Transverse colon (tissue), 4 donors: ENCODE measurements at places on chromosomes 13 and 19. TPM values are rescaled to one million over a fixed set of nuclear protein-coding genes. Genes with fewer than 3 reads are reported as not detected.

DNA sequence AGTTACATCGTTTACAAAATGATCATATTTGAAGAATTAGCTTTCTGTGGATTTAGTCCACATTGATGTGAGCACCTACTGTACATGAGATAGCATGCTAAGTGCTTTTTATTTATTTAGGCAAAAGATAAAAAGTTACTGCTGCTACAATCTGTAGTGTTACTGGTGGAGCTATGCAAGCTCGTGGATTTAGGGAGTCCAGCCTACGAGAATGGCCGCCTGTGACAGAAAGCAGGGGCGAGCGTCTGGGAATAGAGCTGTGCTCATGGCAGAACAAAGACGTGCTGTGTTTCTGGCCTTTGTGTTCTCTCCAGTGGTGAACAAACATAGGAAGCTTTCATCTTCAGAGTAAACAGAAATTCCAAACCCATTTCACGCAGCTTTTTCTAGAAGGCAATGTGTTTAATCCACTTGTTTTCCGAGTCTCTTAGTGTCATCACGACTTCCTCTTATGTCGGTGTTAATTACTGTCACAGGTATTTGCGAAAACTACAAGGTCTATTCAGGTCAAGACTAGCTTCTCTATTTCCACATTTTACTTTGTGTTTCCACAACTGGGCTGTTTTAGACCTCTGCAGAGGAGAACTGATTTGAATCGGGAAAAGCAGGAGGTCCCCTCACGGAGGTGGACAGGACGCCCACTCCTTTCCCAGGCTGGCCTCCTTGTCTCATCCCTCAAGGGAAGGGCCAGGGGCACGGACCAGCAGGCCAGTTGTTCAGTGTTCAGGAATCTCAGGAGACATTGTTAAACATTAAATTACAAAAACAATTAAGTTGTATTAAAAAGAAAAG, 67.3 kb downstream of the ATP11A start:
- no peak overlapping the region for H3K4me3 ChIP-seq
- no peak for DNase-seq
- H3K4me1 ChIP-seq, result peaks cover 5% of the 10 kb centered on the region
- no peaks in the 10 kb centered on the region for H3K27me3 ChIP-seq
- H3K36me3 ChIP-seq, result no peaks in the 10 kb centered on the region
- no peak overlapping the region for H3K27ac ChIP-seq

- H3K4me1 ChIP-seq, result no peaks in the 10 kb centered on the region
- no peak overlapping the region for H3K4me3 ChIP-seq
- H3K36me3 ChIP-seq, result no peaks in the 10 kb centered on the region
- peaks cover 46% of the 10 kb centered on the region for H3K27me3 ChIP-seq
- no peak overlapping the region for H3K27ac ChIP-seq
- DNase-seq, result no peak
Observed at GRCh38 chr13:25292301-25292700, 5.0 kb upstream of the MTMR6 start.

GRCh38 chr13:58573743-58574142, 942.2 kb downstream of the PCDH17 start:
- no peak overlapping the region for H3K27ac ChIP-seq
- no peaks in the 10 kb centered on the region for H3K4me1 ChIP-seq
- no peaks in the 10 kb centered on the region for H3K27me3 ChIP-seq
- no peak for DNase-seq

GRCh38 chr19:38722947-38723605, 21.2 kb downstream of the CAPN12 start:
- peaks cover 67% of the 10 kb centered on the region for H3K36me3 ChIP-seq
- no peak overlapping the region for H3K4me3 ChIP-seq
- no peaks in the 10 kb centered on the region for H3K27me3 ChIP-seq
- H3K27ac ChIP-seq, result peak overlapping the region; percentile 29
- H3K4me1 ChIP-seq, result no peaks in the 10 kb centered on the region
- no peak for DNase-seq

DNA sequence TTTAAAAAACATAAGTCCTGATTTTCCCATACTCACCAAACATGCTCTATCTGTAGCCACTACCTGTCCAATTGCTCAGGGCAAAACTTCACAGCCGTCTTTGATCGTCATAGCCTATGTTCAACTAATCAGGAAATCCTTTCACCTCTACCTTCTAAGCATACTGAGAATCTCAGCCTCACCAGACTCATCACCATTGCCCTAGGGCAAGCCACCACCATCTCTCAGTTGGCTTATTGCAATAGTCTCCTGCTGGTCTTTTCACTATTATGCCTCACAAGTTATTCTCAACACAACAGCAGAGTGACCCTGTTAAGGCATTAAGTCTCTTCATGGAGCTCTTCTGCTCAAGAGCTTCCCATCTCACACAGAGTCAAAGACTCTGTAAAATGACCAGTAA, 260.4 kb upstream of the MAB21L1 start:
- H3K4me3 ChIP-seq, result no peak overlapping the region
- H3K4me1 ChIP-seq, result peaks cover 9% of the 10 kb centered on the region
- H3K27me3 ChIP-seq, result no peaks in the 10 kb centered on the region
- no peaks in the 10 kb centered on the region for H3K36me3 ChIP-seq

DNA sequence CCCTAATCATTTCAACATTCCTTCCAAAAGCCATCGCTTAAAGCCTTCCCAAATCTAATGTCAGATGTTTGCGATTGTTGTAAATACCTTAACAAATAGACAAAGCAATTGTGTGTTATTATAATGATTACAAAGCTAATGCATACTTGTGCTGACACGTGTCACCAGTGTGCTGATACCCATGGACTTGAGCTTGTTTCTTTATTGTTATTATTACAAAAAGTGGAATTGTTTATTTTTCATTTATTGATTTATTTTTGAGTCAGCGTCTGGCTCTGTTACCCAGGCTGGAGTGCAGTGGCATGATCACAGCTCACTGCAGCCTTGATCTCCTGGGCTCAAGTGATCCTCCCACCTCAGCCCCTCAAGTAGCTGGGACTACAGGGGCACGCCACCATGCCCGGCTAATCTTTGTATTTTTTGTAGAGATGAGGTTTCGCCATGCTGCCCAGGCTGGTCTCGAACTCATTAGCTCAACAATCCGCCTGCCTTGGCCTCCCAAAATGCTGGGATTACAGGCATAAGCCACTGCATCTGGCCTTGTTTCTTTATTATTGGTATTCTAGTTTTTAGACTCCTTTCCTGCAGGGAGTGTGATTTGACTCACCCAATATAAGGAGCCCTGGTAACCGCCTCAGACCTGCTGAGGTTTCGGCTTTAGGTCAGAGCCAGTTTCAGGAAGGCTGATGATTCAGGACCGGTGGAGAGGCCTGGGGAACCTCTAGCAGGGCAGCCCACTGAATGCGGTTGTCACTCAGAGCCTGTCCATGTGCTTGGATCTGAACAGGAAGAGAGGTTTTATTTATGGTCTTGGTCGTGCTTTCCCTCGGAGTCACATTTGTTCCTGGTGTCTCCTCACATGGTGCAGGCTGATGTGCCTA, 2.1 kb upstream of the FBXO17 start:
- H3K4me3 ChIP-seq, result no peak overlapping the region
- no peak for DNase-seq
- peaks cover 5% of the 10 kb centered on the region for H3K4me1 ChIP-seq
- peaks cover 37% of the 10 kb centered on the region for H3K27me3 ChIP-seq
- H3K27ac ChIP-seq, result no peak overlapping the region

- no peak for DNase-seq
- no peak overlapping the region for H3K27ac ChIP-seq
- H3K27me3 ChIP-seq, result peaks cover 3% of the 10 kb centered on the region
- no peaks in the 10 kb centered on the region for H3K4me1 ChIP-seq
- no peak overlapping the region for H3K4me3 ChIP-seq
Observed at GRCh38 chr13:31009166-31009565, 76.7 kb downstream of the TEX26 start.

DNA sequence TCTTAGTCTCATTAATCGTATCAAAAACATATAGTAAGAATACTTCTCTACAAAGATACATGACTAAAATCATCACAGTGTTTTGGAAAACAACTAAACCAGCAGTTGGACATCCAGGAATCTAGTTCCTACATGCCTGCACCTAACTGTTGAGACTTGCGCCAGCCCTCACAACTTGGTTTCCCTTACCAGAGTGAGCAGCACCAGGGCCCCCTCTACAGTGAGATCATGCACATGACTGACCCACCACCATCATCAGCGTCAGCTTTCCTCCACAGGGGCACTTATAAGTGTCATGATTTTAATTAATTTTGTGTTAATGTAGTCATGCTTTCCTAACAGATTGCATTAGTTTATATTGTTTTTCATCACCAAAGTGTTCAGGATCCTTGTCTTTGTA, 1322.0 kb downstream of the EFNB2 start:
- no peak overlapping the region for H3K4me3 ChIP-seq
- H3K27me3 ChIP-seq, result no peaks in the 10 kb centered on the region
- H3K4me1 ChIP-seq, result no peaks in the 10 kb centered on the region
- no peaks in the 10 kb centered on the region for H3K36me3 ChIP-seq
- H3K27ac ChIP-seq, result no peak overlapping the region

DNA sequence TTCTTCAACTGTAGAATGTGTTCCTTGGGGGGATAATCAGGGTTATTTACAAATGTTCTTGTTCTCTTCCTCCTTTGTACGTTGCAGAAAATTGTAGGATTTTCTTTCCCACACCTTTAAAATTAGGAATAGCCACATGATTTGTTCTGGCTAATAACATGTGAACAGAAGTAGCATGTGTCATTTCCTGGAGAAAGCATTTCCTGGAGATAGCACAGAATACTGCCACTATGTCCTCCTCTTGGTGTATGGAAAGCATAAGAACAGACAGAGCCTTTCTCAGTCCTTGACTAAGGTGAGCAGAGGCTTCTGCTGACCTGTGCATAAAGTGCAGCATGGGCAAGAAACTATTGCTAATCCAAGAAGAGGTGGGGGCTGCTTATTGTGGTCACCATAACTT, 101.8 kb downstream of the FAM216B start:
- no peaks in the 10 kb centered on the region for H3K27me3 ChIP-seq
- peaks cover 3% of the 10 kb centered on the region for H3K4me1 ChIP-seq
- no peak overlapping the region for H3K27ac ChIP-seq
- no peak overlapping the region for H3K4me3 ChIP-seq
- no peak for DNase-seq

GRCh38 chr13:75724752-75725517, 88.8 kb downstream of the LMO7 start:
- no peak for DNase-seq
- no peak overlapping the region for H3K4me3 ChIP-seq
- H3K27me3 ChIP-seq, result no peaks in the 10 kb centered on the region
- peak overlapping the region; percentile 4 for H3K27ac ChIP-seq
- peaks cover 11% of the 10 kb centered on the region for H3K4me1 ChIP-seq
- no peaks in the 10 kb centered on the region for H3K36me3 ChIP-seq

DNA sequence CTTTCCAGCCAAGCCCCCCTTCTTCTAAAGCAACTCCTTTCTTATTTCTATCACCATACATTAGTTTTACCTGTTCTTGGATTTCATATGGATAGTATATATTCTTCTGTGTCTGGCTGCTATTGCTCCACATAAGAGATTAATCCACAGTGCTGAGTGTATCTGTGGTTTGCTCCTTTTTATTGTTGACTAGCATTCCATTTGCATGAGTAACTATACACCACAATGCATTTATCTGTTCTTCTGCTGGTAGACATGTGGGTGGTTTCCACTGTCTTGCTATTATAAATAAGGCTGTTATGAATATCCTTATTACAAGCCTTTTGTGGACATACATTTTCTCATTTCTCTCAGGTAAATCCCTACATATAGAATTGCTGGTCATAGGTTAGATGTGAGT, 138.2 kb downstream of the SLC7A1 start:
- H3K4me1 ChIP-seq, result no peaks in the 10 kb centered on the region
- H3K27ac ChIP-seq, result no peak overlapping the region
- no peaks in the 10 kb centered on the region for H3K27me3 ChIP-seq
- H3K4me3 ChIP-seq, result no peak overlapping the region

GRCh38 chr13:31540281-31540680, 199.0 kb upstream of the RXFP2 start:
- no peaks in the 10 kb centered on the region for H3K36me3 ChIP-seq
- H3K27ac ChIP-seq, result no peak overlapping the region
- H3K27me3 ChIP-seq, result no peaks in the 10 kb centered on the region
- DNase-seq, result no peak
- no peaks in the 10 kb centered on the region for H3K4me1 ChIP-seq

- H3K4me1 ChIP-seq, result peaks cover 23% of the 10 kb centered on the region
- H3K36me3 ChIP-seq, result no peaks in the 10 kb centered on the region
- DNase-seq, result no peak
- no peak overlapping the region for H3K27ac ChIP-seq
Observed at GRCh38 chr13:99681695-99682094, 180.4 kb downstream of the TM9SF2 start.

DNA sequence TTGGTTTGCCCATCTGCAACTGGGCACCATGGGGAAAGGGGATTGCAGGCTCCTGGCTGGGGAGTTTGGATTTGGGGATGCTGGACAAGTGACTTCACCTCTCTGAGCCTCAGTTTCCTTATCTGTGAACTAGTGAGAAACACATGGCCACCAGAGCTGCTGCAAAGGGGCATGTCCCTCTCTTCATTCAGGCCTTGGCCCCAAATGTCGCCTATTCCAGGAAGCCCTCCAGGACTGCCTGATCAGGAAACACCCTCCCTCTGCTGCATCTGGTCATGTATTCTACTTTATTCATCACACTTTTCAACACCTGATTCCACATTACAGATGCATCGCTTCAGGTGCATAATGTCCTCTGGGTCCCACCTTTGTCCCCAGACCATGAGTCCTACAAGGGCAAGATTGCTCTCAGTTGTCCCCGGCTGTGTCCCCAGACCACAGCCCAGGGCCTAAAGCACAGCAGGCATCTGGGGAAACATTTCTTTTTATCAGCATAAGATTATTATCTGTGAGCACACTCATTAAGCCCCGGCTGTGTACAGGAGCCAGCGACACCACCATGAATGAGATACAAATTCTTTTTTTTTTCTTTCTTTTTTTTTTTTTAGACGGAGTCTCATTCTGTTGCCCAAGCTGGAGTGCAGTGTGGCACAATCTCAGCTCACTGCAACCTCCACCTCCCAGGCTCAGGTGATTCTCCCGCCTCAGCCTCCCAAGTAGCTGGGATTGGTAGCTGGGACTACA, 37.5 kb downstream of the ARRDC2 start:
- H3K36me3 ChIP-seq, result no peaks in the 10 kb centered on the region
- H3K4me3 ChIP-seq, result no peak overlapping the region
- DNase-seq, result no peak
- peaks cover 1% of the 10 kb centered on the region for H3K27me3 ChIP-seq
- H3K27ac ChIP-seq, result peak overlapping the region; percentile 66
- peaks cover 9% of the 10 kb centered on the region for H3K4me1 ChIP-seq

DNA sequence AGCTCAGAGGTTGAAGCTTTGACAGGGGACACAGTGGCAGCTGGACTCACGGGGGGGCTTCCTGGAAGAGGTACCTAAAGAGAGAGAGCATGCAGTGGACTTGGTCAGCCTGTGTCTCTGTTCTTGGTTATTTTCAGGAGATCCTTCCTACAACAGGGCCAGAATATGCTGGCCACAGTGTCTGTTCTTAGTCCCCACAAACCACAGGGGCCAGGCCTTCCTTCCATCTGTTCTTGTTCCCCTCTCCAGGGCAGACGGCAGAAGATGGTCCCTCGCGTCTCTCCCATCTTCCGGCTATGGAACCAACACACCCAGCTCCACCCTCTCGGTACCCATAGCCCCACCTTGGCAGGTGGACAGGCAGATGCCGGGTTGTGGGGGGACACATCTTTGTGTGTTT, 24.8 kb downstream of the MAST3 start:
- no peak for DNase-seq
- no peak overlapping the region for H3K27ac ChIP-seq
- no peaks in the 10 kb centered on the region for H3K36me3 ChIP-seq
- no peaks in the 10 kb centered on the region for H3K27me3 ChIP-seq
- peaks cover 5% of the 10 kb centered on the region for H3K4me1 ChIP-seq

- no peaks in the 10 kb centered on the region for H3K27me3 ChIP-seq
- DNase-seq, result no peak
- no peak overlapping the region for H3K27ac ChIP-seq
- H3K4me1 ChIP-seq, result no peaks in the 10 kb centered on the region
- no peak overlapping the region for H3K4me3 ChIP-seq
Observed at GRCh38 chr19:38512277-38512676, 78.8 kb downstream of the RYR1 start.

The PRKCG gene
- not detected for total RNA-seq

The OR7C1 gene
- not detected for total RNA-seq

The KANK3 gene
- 4.6 TPM for total RNA-seq

The TEX101 gene
- not detected for total RNA-seq

The CLASRP gene
- 382 TPM for total RNA-seq

The GGACT gene
- total RNA-seq, result 9.2 TPM
